Kasumi-1 (cell line): ENCODE measurements at places on chromosomes 7 and 10.

- DNase-seq: no peak
Observed at GRCh38 chr7:26153241-26153822, 1.3 kb downstream of the NFE2L3 start.

DNA sequence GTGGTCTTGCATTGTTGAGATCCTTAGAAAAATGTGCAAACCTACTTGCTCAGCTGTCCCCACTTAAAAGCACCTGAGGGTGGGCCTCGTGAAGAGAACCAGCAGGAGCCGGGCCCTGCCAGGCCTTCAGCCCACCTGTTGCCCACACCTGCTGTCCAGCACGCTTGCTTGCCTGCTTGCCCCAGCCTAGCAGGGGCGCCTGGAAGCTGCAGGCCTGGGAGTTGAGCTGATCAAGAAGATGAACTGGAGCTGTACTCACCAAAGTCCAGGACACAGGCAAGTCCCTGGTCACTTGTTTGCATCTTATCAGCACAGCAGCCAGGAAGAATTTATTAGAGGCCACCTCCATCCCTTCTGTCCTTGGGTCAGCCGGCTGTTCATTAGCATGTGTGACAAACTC is 23.2 kb downstream of the CYP26A1 start:
- no peak for DNase-seq

DNA sequence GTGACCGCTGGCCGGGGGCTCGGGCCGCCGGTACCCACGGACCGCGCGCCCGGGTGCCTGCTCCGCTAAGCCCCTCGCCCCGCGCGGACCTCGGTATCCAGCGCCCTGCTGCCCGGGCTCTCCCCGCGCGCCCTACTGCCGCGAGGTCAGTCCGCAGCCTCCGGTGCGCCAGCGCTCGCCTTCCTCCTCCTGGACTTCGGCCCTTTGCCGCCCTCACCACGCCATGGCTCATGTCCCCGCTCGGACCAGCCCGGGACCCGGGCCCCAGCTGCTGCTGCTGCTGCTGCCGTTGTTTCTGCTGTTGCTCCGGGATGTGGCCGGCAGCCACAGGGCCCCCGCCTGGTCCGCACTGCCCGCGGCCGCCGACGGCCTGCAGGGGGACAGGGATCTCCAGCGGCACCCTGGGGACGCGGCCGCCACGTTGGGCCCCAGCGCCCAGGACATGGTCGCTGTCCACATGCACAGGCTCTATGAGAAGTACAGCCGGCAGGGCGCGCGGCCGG is 483 bp downstream of the GDF10 start:
- DNase-seq: no peak

DNA sequence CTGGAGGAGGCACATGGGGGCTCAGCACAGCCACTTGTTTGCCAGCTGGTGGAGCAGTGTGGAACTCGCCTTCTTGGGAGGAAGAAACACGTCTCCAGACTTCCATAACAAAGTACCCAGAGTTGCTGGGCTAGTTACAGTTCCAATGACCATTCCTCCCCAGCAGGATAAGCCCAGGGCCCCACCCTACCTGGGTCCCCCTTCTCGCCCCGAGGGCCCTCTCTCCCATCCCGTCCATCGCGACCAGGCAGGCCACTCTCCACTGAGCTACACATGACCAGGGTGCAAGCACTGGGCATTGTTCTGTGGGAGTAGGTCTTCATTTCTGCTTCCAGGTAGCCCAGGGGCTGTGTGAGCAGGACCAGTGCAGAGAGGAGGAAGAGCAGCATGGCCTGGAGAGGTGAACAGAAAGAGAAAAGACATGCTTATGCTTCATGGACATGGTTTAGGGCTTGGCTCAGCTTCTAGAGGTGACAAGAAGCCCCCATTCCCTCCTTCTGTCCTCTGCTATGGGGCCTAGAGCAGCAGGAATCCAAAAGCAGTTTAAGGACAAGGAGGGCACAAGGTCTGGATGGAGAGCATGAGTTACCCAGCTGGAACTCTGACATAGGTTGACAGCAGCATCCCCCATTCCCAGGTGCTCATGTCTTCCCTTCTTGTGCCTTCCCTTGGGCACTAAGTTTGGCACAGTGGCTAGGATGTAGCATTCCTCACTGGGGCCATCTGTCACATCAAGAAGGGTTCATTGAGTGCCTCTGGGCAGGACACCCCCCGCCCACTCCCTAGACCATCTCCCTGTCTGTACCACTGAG is 2.4 kb downstream of the SFTPD start:
- no peak for DNase-seq

DNA sequence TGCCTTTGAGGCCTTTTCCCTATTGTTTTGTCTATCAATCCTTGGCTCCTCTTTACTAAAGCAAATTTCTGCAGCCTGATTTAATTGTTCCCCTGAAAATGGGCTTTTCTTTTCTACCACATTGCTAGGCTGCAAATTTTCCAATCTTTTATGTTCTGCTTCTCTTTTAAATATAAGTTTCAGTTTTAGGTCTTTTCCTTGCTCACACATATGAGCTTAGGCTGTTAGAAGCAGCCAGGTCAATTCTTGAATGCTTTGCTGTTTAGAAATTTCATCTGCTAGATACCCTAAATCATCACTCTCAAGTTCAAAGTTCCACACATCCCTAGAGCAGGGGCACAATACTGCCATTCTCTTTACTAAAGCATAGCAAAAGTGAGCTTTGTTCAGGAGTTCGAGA is 159.6 kb downstream of the ARL4A start:
- no peak for DNase-seq
